Inflammatory macrophage treated with lipopolysaccharide for 1 hour (primary cell): ENCODE measurements at places on chromosomes 7 and 10.

GRCh38 chr7:107079212-107079940 is 34.9 kb downstream of the PRKAR2B start:
- no peak for DNase-seq

GRCh38 chr7:35241884-35242283 is 12.0 kb downstream of the TBX20 start:
- no peak for DNase-seq

- no peak for DNase-seq
Measured at GRCh38 chr10:11712744-11713143, 29.4 kb upstream of the ECHDC3 start.

GRCh38 chr7:150962553-150963399 is 15.3 kb downstream of the KCNH2 start:
- no peak for DNase-seq

GRCh38 chr10:69768386-69768785 is 33.3 kb upstream of the COL13A1 start:
- DNase-seq, result no peak

DNA sequence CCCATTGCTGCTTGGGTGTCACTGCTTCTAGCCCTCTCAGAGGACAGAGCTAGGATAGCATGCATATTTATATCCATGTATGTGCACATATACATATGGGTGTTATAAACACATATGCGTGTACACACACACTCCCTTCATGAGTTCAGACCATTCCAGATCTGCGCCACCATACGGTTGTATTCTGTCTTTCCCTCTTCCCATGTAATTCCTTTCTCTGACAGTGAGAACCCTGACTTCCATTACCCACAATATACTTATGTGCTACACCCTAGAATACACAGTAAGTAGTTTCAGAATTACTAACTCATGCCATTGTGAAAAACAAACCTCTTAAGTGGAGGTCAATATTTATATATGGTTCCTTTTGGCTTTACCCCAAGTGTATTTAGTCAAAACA is 116.6 kb upstream of the SAMD8 start:
- DNase-seq, result no peak

- no peak for DNase-seq
Measured at GRCh38 chr10:79404690-79405131, 40.7 kb downstream of the ZCCHC24 start.

DNA sequence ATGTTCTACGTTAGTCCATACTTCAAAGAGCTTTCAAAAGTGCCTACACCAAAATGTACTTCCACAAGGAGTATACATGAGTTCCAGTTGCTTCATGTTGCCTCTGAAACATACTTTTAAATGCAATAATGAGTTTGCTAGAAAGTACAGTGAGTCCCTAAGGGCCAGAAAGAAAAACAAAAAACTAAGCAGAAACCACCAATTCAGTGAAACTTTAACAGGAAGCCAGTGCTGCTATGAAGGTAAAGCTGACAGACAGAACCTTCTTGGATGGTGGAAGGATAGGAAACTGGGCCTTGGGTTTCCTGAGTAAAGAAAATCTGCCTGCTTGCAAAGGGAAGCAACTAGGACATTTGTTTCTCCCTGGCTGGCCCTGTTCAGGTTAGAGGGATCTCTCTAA is 104.2 kb downstream of the CTTNBP2 start:
- no peak for DNase-seq

DNA sequence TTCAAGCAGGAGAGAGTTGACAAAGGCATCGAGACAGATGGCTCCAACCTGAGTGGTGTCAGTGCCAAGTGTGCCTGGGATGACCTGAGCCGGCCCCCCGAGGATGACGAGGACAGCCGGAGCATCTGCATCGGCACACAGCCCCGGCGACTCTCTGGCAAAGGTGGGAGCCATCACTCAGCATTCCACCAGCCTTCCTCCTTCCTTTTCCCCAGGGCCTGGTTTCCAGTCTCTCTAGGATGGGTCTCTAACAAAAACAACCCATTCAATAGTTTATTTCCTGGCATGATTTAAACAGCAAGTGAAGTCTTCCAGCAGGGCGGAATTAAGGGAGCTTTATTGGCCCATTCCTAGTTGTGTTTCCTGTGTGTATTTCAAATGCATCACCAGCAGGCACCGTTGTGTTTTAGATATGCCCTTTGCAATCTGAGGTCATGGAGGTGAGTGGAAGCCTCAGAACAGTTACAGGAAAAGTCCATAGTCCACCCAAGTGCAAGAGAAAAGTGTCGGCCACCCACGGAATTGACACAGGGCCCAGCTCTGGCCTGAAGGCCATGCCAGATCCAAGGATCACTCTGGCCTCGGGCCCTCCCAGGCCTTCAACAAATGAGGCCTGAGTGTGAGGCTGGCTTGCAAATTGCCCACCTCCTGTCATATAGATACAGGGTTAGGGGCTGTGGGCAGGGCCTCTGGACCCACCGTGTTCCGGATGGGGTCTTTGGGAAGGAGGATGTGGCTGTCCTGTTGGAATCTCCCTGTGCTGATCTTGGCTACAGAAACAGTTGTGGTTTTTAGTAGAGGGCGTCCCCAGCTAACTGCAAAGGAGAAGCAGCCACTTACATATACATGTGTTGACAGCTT is 46.9 kb upstream of the TRIM8 start:
- no peak for DNase-seq

- DNase-seq, result no peak
Measured at GRCh38 chr10:111440501-111440900, 363.7 kb downstream of the ADRA2A start.

DNA sequence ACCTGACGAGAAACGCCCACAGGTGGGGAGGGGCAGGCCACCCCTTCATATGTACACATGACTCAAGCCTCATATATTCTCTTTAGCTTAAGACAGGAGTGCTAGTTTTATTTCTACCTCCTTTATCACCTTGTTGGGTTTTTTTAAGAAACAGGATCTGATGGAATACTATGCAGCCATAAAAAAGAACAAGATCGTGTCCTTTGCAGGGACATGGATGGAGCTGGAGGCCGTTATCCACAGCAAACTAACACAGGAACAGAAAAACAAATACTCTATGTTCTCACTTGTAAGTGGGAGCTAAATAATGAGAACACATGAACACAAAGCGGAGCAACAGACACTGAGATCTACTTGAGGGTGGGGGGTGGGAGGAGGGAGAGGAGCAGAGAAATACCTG is 11.2 kb upstream of the HUS1 start:
- DNase-seq, result no peak

DNA sequence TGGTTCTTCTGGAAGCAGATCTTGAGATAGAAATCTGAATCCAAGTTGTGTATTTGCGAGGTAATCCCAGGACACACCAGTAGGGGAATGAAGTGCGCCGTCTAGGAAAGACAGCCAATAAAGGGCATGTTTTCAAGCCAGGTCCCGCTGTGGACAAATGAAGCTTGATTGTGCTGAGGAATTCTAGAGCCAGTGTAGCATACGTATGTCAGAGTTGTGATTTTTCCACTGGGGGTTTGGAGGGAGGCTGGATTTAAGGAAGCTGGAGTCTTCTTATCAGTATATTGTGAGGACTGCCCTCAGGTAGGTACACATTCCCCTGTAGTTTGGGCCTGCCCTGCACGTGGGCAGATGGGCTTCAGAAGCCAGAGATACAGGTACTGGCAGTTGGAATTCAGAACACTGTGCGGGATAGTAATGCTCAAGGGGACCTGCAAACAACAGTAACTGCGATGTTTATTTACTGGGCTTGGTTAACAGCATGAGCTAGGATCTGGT is 50.9 kb downstream of the GALNT11 start:
- DNase-seq, result no peak

GRCh38 chr7:55502858-55503440 is 69.4 kb downstream of the VOPP1 start:
- no peak for DNase-seq

- DNase-seq, result no peak
Measured at GRCh38 chr10:54866666-54867065, 65.6 kb upstream of the PCDH15 start.

- DNase-seq, result no peak
Measured at GRCh38 chr10:63718006-63718405, 196.8 kb downstream of the REEP3 start.

GRCh38 chr10:8121201-8121890 is 66.9 kb downstream of the GATA3 start:
- no peak for DNase-seq

DNA sequence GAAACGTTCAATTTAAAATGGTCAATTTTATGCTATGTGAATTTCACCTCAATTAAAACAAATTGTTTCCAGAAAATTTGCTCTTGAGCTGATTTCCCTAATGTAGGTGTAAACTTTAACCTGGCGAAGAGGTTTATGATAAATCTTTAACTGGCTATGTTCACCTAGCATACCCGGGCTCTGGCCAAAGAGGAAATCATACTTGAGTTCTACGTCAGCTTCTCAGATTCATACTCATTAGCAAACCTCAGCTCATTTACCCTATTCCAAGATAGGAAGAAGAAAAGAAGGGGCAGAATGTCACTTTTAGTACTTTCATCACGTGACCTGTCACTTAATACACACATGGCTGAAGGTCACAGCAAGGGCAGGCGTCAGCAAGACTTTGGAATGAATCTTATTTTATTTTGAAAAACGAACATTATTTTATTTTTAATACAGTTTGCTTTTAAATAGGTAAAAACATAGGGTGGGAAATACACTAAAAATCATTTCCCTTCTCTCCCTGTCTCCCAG is 97.0 kb downstream of the ABLIM1 start:
- DNase-seq, result no peak

DNA sequence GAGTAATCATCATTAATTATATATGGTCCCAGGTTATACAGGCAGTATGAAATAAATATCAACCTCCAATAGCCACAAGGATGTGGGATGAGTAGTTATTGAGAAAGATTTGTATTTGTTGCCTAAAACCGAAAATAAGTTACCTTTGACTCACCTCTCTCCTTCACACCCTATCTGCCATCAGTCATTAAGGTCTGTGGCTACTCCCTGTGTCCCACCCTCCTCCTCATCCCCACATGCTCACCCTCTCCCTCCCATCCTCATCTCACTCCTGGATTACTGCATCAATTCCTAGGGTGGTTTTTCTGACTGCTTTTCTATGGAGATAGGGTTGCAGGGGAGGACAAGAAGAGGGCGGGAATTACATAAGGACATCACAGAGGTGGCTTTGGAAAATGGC is 9.1 kb upstream of the GGCT start:
- no peak for DNase-seq

GRCh38 chr7:141389140-141389796 is 161.9 kb upstream of the AGK start:
- no peak for DNase-seq

DNA sequence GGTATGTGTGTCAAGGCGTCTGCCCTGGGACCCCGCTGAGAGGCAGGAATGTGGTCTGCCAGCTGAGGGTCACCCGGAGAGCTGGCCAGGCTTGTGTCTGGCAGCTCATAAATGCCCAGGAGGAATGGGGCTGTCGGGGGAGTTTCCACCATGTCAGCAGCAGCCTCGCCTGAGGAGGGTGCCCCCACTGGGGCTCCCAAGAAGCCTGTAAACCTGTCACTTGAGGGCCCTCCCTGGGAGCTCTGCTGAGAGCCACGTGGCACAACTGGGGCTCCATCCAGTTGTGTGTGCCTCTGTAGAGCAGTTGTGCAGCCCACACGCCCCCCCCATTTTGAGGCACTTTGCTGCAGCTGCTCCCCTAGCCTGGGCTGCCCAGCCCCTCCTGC is 70.6 kb downstream of the NEURL1 start:
- peak; percentile 50 for DNase-seq

- DNase-seq, result no peak
Measured at GRCh38 chr7:151246851-151247580, 1.5 kb downstream of the SMARCD3 start.

DNA sequence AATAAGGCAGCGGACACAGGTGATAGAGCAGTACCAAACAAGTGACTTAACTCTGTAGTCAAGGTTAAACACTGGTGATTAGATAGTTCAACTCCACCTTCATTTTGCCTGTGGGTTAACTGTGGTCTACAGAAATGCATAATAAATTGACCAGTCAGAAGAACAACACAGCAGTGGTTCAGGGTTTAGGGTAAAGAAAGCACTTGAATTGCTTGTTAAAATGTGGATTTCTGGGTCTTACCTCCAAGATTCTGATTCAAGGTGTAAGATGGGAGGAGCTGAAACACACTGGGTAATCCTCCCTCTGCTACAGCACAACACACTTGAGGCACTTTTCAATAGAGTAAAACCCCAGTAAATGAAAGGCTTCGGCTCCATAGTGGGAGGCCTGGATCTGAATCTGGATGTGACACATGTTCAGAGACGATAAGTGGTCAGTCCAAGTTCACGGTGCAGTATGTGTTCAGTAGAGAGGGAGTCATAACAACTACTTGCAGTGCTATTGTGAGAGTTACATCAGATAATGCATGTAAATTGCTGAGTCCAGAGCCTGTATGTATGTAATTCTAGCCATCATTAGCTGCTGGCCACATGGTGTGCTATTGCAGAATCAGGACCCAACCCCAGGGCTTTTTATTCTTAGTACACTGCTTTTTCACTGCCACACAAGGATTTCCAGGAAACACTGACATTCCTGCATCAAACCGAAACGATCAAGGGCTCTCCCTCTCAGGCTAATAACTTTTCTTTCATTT is 141.7 kb downstream of the SORCS1 start:
- DNase-seq, result no peak

GRCh38 chr7:158127241-158127640 is 460.4 kb downstream of the PTPRN2 start:
- no peak for DNase-seq

GRCh38 chr7:134865001-134865845 is 85.8 kb downstream of the CALD1 start:
- peak; percentile 30 for DNase-seq

DNA sequence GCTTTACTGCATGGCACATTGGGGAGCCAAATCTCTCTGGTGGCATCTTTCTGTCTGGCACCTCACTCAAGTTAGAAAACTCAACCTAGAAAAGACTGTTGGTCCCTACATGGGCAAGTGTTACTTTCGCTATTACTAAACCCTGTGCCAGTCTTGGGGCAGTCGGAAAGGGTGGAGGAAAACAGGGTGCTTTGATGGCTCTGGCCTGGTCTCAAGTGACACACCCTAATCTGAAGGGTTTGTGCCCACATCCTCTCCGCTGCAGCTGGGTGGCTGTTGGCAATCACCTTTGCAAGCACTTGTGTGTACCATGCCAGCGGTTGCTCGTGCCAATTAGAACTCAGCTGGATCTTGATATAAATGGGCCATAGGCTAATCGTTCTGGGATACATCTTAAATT is 159.8 kb upstream of the ITGB1 start:
- no peak for DNase-seq

GRCh38 chr7:17302575-17303142 is 4.2 kb downstream of the AHR start:
- DNase-seq, result peak; percentile 27

DNA sequence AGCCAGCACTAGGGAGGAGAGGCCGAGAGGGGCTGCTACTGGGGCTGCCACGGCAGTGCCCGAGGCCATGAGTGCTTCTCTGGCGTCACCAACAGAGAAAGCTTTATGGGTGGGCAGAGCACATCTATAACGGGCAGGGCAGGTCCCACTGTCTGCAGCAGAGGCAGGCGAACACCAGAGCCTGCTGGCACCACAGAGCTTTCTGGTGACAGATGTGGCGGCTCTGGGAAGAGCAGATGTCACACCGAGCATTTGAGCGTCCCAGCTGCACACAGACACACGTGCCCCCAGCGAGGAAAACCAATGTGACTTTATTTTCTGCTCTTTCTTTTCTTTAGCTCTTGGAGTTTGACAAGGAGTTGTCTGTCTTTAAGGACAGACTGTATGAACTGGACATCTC is 20.5 kb downstream of the NKX6-2 start:
- no peak for DNase-seq

- no peak for DNase-seq
Measured at GRCh38 chr7:81273601-81274397, 354.9 kb upstream of the SEMA3C start.
